T-helper 17 cell (primary cell): ENCODE measurements at places on chromosomes 1 and 21. TPM values are rescaled to one million over a fixed set of nuclear protein-coding genes. Genes with fewer than 3 reads are reported as not detected.

DNA sequence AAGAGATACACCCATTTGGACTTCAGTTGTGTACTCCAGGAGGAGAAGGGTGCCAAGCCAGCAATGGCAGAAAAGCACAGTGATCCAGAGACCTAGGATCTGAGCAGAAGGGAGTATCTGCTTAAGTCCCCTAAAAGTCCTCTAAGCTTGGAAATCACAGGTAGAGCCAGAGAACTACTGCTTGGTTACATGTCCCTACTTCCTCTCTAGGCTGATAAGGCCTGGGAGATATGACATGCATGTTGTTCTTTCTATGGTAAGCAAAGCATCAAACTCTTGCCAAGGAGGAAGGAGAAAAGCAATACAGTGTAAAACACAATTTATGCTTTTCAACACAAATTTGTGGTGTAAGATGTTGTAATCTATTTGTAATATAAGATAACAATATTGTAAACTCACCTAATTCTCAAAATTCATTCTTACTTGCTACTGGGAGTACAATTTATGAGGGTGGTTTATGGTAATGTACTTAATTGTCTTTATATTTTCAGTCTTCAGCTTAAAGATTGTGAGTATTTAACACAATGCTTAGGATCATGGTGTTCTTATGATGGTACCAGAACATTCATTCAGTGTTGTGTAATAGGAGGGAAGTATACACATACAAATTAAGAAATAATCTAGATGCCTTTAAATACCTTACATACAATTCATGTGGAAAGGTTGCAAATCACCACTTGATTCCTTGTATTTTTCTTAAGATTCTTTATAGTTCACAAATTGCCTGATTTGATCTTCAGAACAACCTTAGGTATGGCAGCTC, 49.1 kb upstream of the GNG12 start:
- no peak for DNase-seq

GRCh38 chr1:32536764-32537163, 2.5 kb upstream of the ZBTB8A start:
- no peak for DNase-seq

GRCh38 chr1:31326461-31326860, 29.6 kb downstream of the ZCCHC17 start:
- DNase-seq, result no peak

DNA sequence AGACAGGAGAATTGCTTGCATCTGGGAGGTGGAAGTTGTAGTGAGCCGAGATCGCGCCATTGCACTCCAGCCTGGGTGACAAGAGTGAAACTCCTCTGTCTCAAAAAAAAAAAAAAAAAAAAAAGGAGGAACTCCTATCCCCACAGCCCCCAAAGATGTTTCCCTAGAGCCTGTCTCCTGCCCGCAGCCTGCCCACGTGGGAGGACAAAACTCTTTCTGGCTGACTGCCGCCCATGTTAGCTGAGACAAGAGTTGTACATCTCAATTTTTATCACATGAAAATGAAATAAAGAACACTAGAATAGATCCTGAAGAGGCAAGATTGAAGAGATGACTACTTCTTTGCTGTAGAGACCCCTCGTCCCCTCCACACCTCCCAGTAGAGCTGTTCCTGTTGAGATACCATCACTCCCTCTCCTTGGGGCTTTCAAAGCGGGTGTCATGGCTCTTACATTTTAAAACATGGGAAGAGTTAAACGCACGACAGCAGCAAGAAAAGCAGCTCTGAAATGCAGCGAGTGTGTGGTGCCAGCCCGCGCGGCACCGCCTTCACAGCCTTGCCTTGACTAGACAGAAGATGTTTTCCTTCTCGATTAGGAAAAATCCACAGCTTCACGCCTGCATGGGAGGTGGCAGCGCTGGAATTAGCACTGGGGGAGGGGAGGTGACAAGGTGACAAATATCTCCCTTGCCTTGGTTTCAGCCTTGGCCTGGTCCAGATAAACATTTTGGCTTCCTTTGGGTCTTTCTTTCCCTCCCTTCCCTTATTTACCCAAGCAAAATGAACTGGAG, 253.4 kb upstream of the CSF3R start:
- no peak for DNase-seq

- no peak for DNase-seq
Observed at GRCh38 chr1:229024528-229025130, 246.3 kb upstream of the RAB4A start.

- no peak for DNase-seq
Observed at GRCh38 chr1:220032911-220033310, 13.4 kb downstream of the EPRS1 start.

- peak; percentile 50 for DNase-seq
Observed at GRCh38 chr1:36151845-36152203, 2.5 kb upstream of the TRAPPC3 start.

GRCh38 chr1:5142389-5142788, 488.0 kb downstream of the AJAP1 start:
- no peak for DNase-seq

DNA sequence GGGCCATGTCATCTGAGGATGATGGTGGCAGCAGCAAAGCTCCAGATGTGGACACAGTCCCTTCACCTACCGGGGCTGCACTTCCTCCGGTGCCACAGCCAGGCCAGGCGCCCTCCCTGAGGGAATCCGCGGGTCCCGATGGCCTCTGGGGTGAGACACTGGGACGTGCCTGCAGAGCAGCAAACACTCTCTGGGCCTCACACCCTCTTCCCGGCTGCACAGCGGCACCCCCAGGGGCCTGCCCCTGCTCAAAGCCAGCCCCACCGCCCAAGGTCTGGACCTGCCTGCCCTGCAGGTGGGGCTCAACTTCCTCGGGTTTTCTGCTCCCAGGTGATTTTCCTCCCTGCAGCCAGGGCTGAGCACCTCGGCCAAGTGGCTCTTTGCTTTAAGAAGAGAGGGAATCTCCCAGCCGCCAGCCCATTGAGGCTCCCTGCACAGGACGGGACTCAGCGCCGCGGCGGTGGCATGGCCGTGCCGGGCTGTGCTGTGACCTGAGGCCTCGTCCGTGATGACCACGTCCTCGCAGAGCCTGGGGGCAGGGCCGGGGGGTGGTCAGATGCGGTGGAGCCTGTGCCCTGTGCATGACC, 21.3 kb upstream of the COL18A1 start:
- DNase-seq, result no peak

GRCh38 chr21:30382201-30382600, 10.1 kb upstream of the KRTAP13-2 start:
- DNase-seq, result no peak

- DNase-seq, result no peak
Observed at GRCh38 chr1:154847891-154848290, 22.2 kb downstream of the KCNN3 start.

- DNase-seq, result no peak
Observed at GRCh38 chr1:67019121-67019520, 34.8 kb downstream of the SLC35D1 start.

- DNase-seq, result no peak
Observed at GRCh38 chr1:3570066-3570986, 41.0 kb downstream of the MEGF6 start.

DNA sequence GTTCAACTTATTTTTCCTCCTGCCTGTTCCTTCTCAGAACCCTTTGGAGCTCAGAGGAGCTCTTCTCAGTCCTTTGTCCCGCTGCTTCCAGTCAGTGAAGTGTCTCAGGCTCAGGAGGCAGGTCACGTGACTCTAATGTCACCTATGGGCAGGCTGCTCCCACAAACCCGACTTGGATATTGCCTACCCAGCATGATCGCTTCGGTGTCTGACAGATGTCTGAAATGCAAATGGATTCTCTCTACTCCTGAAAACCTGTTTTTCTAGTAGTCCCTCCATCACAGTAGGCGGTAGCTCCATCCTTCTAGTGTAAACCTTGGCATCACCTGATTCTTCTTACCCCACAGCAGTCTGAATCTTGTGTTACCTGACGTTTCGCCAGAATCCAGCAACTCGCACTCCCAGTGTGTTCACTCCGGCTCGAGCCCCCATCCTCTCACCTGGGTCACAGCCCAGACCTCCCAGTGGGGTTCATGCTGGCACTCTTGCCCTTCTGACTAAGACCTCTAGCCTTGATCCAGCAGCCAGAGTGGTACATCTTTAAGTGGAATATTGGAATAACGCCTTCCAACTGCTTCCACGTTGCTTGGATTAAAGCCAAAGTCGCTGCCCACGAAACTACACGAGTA, 5.4 kb downstream of the PADI6 start:
- no peak for DNase-seq

DNA sequence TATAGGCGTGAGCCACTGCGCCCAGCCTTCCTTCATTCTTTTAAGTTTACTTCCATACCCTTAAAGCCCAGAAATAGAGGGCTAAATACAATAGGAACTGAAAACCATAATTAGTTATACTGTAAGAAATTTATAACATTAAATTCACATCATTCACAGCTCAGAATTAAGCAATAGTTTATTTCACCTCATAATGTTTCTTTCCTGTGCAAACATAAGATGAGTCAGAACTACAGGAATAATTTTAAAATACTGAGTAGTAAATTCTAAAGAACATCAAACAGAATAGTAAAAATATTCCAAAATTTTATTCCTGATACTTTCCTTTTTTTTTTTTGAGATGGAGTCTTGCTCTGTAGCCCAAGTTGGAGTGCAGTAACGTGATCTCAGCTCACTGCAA, 24.1 kb downstream of the POGZ start:
- no peak for DNase-seq

- DNase-seq, result no peak
Observed at GRCh38 chr21:46082963-46083790, 14.7 kb upstream of the COL6A2 start.

DNAH14 gene
- not detected for total RNA-seq

LRRC38 gene
- total RNA-seq, result not detected

KRTAP12-2 gene
- total RNA-seq, result not detected

PTPN22 gene
- total RNA-seq, result 40.8 TPM

FCGR3A gene
- 4.3 TPM for total RNA-seq

NBPF6 gene
- total RNA-seq, result not detected

ZNF670 gene
- total RNA-seq, result 0.26 TPM
